ENCODE measurements at places on chromosomes 13 and 19.

DNA sequence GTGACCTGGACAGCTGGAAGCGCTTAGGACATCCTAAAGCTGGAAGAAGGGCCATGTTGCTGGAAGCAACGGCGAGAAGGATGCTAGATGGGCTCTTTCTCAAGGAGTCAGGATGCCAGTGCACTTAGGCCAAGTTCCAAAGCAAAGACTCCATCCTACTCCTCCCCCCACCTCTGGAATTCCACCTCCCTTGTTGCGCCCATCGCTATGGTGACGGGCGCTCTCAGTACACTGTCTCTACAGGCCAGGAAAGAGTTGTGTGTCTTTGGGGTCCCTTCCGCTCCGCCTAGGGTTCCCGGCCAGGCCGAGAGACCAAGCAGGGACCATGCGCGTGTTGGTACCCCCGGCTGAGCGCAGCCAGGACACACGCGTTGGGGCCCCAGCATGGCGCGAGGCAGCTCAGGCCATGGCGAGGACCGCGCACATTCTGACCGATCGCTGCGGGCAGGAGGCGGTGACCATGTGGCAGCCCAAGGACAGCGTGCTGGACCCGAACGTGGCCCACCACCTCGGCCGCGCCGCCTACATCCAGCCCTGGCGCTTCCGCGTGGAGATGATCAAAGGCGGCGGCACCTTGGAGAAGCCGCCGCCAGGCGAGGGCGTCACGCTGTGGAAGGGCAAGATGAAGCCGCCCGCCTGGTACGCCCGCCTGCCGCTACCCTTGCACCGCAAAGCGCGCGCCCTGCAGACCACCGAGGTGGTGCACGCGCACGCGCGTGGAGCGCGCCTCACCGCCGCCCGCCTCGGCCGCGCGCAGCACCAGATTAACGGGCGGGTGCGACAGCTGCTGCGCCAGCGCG lies 31.0 kb upstream of the SLC1A6 start:
- DNase-seq = no peak

GRCh38 chr19:42202290-42202880 lies 15.1 kb downstream of the DEDD2 start:
- no peak for DNase-seq

GRCh38 chr13:94674609-94675348 lies 37.6 kb downstream of the SOX21 start:
- peak; percentile 1 for DNase-seq

- no peak for DNase-seq
Observed at GRCh38 chr13:44826591-44827350, 162.5 kb downstream of the NUFIP1 start.

GRCh38 chr19:14555918-14556661 lies 15.8 kb downstream of the NDUFB7 start:
- DNase-seq = no peak

DNA sequence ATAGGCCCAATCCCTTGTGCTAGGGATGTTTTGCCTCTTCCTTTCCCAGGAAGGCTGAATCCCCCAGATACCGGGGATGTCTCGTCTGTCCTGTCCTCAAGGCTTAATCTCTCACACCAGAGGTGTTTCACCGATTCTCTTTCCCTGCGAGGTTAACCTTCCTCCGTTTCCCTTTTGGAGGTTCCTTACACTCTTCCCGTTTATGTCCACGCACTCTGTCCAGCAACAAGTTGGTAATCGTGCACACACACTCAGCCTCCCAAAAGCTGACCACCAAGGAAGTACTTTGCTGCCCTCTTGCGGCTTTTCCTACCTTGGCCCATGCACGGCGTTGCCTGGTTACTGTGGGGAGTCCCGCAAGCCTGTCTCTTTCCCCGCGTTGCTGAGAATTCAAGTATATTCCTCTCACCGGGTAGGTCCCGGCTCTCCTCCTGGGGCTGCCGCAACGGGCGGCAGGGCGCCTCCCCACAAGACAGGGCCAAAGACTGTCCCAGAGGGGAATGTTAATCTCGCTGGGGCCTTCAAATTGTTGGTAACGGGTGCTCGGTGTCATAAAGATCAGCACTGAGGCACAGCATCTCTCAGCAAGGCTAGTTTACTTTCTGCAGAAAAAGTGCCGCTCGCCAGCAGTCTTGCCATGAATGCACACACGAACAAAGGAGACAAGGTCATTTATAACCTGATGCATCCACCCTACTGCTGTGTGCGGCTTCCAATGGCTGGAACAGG lies 36.7 kb upstream of the CD177 start:
- DNase-seq = peak; percentile 32

DNA sequence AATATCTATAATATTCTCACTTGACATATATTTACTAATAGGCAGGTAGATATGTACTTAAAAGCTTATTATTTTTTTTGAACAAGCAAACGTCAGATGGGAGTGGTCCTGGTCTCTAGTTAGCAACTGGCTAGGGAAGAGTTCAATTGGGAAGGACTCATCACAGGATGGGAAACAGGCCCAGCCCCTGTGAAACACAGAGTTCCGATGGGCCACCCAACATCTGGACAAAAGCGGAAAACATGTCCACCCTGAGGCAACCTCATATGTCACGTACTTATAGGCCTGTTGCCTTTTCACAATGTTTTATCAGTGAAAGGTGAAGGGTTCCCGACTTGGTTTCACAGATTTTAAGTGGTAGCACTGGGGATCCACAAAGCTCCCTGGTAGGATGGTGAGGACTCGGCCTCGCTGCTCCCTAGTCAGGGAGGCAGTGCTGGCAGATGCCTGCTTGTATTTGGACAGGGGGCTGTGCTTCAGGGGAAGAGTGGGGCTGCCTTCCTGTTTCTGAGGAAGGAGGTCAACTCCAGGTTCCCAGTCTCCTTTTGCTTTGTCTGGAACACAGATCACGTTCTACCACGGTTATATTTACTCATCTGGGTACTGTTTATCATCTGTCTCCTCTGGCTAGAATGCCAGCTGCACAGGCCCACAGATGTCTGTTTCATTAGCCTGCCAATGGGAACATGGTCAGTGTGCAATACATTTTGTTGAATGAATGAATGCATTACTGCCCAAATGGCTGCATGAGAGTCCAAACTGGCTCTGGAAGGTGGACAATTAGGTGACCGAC lies 49.4 kb upstream of the SLC15A1 start:
- DNase-seq = no peak

DNA sequence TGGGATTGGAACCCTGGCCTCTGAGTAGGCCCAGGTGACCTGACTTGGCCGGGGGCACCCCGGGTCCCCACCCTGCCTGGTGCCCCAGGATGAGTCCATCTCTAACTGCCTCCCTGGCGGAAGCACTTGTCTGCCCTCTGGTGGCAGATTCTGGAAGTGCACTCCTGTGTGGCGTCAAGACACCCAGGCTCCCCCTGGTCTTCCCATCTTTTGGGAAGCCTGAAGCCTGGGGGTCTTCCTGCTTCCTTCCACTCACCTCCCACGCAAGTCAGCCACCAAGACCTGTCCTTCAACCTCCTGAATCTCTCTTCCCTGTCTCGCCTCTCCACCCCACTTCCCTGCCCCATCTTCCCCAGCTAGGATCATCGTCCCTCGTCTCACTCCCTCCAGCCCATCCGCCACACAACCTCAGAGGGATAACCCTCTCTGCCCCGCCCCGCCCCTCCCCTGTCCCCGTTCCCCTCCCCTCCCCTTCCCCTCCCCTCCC lies 7.4 kb downstream of the RABAC1 start:
- DNase-seq = peak; percentile 20

GRCh38 chr13:23560571-23561089 lies 9.6 kb upstream of the TNFRSF19 start:
- DNase-seq = no peak

DNA sequence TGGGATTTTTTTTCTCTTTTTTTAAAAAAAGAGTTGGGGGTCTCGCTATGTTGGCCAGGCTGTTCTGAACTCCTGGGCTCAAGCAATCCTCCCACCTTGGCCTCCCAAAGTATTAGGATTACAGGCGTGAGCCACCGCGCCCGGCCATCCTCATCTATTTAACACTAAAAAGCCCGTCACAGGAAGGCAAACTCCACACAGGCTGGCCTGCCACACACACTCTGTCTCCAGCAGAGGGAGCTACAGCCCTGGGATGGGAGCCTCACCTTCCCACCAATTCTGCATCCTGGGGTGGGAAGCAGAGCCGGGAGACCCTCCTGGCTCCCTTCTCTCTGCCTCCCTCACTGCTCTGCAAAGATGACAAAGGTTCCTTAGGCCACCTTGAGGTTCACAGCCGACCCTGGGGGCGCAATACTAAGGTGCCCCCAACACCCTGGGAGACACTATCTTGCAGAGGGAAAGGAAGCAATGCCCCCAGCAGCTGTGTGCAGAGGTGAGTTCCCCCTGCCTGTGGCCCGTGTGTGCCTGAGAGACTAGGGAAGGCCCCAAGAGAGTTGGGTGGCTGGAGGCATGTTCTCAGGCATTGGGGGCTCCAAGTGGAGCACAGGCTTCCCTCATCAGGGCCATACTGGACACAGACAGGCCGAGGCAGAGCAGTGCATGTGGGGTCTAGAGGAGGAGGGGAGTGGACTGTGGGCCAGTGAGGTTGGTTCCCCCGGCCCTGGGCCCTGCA lies 27.4 kb upstream of the TIMM44 start:
- no peak for DNase-seq

DNA sequence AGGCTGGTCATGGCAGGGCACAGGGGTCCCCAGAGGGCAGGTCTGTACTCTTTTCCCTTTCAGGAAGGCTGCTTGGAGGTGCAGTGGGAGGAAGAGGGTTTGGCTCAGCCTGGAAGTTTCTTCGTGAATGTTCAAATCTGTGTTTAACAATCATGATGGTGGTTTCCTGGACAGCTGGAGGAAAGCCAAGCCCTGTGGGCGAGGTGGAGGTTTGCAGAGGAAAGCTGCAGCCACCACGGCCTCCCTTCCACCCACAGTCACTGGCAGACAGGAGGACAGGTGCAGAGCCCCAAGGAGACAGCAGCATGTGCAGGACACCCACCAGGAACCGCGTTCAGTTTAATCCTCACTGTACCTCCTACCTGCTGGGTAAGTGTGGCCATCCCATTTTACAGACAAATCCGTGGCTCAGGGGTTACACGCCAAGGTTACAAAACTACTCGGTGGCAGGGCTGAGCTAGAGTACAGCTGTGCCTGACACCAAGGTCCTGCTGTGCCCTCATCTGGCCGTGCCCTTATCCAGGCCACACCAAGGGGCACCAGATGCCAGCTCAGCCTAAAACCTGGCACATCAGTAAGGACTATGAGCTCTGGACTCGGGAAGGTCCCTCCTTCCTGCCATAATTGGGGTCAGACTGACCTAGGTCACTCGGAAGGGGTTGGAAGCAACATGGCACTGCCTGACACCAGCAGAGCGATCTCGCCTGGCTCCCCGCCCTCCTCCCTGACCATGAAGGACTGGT lies 34.1 kb downstream of the SUGP2 start:
- DNase-seq = no peak

DNA sequence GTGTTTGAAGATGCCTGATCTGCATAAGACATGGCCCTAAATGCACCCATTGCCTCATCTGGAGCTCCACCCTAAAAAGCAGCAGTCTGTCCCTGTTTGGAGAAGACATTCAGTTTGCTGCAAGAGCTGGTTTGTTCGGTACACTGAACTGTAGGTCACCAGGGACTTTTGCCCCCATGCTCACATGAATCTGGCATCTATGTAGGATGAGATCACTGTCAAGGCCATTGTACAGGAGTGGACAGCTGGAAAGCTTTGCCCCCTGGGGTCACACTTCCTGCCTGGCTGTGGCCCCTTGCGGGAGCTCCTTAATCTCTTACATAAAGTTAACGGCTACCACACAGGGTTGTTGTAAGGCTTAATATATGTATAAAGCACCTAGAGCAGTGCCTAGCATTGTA lies 73.0 kb downstream of the IPO5 start:
- no peak for DNase-seq

DNA sequence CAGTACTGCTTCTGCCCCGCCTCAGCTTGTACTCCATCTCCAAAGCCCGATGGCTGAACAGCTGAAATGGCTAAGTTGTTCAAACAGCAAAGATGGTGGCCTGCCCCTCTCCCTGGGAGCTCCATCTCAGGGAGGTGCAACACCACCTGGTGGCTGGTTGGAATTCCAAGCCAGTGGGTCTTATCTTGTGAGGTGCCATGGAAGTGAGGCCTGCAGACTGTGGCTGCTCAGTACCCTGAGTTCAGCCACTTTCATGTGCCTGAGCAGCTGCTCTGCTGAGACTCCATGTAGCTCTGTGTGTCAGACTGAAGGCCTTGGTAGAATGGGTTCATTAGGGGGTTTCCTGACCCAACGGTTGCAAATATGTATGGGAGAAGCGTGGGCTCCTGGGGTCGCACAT lies 67.3 kb upstream of the SPRY2 start:
- DNase-seq = no peak

DNA sequence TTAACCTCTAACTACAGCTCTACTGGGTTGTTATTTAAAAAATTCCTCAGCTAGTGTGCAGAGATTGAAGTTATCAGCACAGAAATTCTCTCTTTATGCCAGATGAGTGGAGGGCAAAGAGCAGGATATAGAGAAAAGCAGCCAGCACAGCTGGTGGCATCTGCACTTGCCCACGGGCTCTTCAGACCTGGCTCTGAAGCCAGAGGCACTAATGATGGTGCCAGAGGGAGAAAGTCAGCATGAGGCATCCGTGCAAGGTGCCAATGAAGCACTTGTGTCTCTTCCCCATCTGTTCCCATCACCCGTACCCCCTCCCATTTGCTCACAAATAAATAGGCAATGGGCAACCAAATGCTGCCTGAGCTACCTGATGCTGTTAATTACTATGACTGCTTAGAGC lies 138.9 kb downstream of the OLFM4 start:
- no peak for DNase-seq

GRCh38 chr13:100149389-100149788 lies 60.5 kb downstream of the PCCA start:
- DNase-seq = no peak

- DNase-seq = no peak
Observed at GRCh38 chr19:16244091-16244490, 46.4 kb downstream of the AP1M1 start.

DNA sequence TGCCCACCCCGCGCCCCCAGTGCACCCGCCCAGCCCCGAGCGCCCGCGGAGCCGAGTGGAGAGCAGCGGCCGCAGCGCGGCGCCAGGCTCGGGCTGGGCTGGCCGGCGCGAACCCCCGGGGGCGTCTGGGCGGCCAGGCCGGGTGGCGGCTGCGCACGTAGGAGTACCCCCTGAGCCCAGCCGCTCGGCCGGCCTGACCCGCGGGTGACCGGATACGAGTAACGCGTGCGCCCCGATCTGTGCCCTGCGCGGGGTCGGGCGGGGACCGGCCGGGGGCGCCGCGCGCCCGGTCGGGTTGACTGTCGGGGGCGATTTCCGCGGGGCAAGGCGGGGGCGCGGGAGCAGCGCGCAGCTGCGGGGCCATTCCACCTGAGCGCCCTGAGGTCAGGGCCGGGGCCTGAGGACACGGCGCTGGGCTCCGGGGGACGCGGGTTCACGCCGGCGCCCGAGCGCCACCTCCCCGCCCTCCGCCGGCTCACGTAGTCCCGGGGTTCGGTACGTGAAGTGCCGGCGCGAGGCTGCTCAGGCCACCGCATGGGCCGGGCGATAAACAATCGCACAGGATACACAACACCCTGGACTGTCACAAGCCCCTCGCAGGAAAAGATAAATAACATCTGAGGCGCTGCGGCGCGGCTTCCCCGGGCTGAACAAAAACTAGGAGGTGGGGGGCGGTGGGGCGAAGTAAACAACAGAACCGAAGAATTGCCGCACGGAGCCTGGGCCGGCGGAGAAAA lies 37.6 kb upstream of the FLT1 start:
- no peak for DNase-seq

GRCh38 chr19:38616265-38616664 lies 1.5 kb downstream of the MAP4K1 start:
- no peak for DNase-seq
